Endodermal cell (in vitro differentiated cells): ENCODE measurements at places on chromosomes 7 and 10. TPM values are rescaled to one million over a fixed set of nuclear protein-coding genes. Genes with fewer than 3 reads are reported as not detected.

GRCh38 chr7:73976761-73977618 is 51.0 kb upstream of the ELN start:
- DNase-seq, result peak; percentile 35

DNA sequence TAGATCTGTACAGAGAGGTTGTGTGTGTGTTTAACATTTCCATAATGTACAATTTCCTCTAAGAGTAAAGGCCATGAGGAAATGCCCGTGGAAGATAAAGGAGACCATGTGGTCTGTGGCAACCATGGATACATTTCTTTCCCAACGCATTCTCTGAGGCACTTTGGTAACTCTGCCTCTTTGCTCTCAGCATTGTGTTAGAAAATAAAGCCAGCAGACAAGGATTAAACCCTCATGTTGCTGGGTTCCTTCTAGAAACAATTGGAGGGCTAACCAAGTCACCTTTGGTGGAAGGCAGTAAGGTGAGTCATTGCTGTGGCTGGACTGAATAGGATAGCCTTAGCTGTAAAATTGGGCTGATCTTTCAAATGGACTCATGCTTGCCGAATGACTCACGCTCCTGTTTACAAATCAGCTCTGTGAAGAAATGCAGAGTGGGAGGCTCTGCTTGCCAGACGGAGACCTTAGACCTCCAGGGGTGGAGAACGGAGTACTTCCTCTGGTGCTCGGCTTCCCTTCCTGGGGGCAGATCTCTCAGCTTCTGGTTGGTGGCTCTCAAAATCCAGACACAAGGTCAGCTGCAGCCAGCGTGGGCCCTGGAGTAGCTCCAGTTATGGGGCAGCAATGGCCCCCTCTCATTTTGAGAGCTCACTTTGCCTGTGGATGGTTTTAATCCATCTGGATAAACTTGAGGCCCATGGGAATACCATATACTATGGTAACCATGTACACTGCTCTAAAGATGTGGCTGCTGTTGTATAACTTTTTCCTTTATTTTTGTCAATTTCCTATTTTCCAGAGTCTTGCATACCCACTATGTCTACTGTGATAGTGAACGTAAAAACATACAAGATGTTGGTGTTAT is 137.3 kb downstream of the TCF7L2 start:
- DNase-seq, result peak; percentile 89

GRCh38 chr10:36114141-36114540 is 472.0 kb upstream of the FZD8 start:
- DNase-seq, result no peak

GCK gene
- 0.48 and 0.86 TPM in 2 replicates for total RNA-seq

DNA sequence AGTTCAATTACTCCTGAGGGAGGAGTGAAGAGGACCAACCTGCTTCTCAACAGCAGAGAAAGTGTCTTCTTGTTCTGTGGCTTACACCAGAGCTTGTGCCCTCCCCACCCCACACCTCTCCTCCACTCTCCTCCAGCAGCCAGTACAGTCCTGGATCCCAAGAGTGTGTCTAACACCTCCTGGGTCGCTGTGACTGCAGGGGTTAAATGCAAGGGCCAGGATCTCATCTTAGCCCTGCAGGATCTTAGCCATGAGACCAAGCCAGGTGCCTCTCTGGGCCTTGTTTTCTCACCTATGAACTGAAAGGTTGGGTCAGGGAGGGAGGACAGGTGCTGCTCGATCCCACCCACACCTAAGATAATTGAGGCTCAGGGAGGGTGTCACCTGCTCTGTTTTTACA is 34.5 kb upstream of the MSRB2 start:
- no peak for DNase-seq
